Foreskin keratinocyte (primary cell): ENCODE measurements at places on chromosomes 4 and X. TPM values are rescaled to one million over a fixed set of nuclear protein-coding genes. Genes with fewer than 3 reads are reported as not detected.

The GPC4 gene
- 1.3 and 3.9 TPM in 2 replicates for polyA plus RNA-seq

The NXF2 gene
- polyA plus RNA-seq = not detected in 2 replicates

The ABCG2 gene
- 0.76 and 1.5 TPM in 2 replicates for polyA plus RNA-seq

The ATP2B3 gene
- polyA plus RNA-seq = not detected in 2 replicates

The TCEAL7 gene
- polyA plus RNA-seq = 5.8 and 8.2 TPM in 2 replicates

The VCX gene
- polyA plus RNA-seq = not detected in 2 replicates

The GABRG1 gene
- not detected in 2 replicates for polyA plus RNA-seq

The OPRPN gene
- polyA plus RNA-seq = not detected in 2 replicates

The UTP14A gene
- 21.1 and 26.0 TPM in 2 replicates for polyA plus RNA-seq

The TLR10 gene
- polyA plus RNA-seq = not detected in 2 replicates

The SHROOM2 gene
- polyA plus RNA-seq = 2.5 and 3.2 TPM in 2 replicates

The AREG gene
- 980 and 1,643 TPM in 2 replicates for polyA plus RNA-seq
